ENCODE measurements at places on chromosomes 1 and 21. TPM values are rescaled to one million over a fixed set of nuclear protein-coding genes. Genes with fewer than 3 reads are reported as not detected.

- no peak for DNase-seq
Observed at GRCh38 chr1:95426772-95427171, 192.8 kb downstream of the RWDD3 start.

DNA sequence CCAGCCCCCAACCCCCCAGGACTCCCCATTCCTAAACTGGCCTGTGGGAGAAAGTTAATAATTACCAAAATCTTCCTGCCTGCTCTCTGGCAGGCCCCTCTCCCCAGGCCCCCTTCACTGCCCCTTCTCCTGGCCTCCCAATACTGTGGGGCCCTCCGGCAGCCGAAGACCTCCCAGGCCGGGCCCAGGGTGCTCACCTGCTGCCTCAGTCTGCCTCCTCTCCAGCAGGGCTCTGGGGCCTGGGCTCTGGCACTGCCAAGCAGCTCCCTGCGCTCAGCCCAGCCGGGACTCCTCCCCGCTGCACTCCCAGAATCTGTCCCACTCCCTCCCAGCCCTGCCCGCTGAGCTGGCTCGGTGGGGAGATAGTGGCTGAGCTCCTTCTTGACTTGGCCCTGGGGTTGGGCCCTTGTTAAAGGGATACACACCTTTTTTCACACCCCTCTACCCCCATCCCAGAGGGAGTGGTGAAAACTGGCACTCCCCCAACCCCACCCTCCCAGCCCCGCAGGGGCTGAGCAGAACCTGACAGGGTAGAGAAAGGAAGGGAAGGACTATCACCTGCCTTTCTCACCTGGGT, at the start of gene S100A16:
S100A16 (minus strand) TSS at position 383 of the 577 bp plus-strand sequence. CDS start 4,986 bp downstream, outside the sequence.
- DNase-seq: peak; percentile 34

GRCh38 chr21:8993284-8993942, 1528.0 kb upstream of the TPTE start:
- no peak for DNase-seq

DNA sequence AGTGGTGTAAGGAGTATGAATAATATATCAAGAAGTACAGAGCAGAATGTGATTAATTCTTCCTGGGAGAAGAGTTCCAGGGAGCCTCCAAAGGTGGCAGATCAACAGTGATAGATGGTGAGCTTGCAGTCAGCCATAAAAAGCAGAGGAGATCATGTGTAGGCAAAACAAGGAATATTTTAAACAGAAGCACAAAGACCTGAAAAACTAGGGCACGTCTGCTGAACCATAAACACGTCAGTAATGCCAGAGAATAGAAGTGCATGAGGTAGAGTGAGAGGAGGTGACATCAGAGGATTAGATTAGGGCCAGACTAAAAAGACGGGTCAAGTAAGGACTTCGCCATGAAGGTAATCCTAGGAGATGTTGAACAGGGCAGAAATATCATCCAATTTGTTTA, 151.8 kb downstream of the EIF4G3 start:
- no peak for DNase-seq

- no peak for DNase-seq
Observed at GRCh38 chr1:238895911-238896310, 490.5 kb upstream of the CHRM3 start.

- no peak for DNase-seq
Observed at GRCh38 chr1:95119273-95119672, 2.1 kb downstream of the TLCD4 start.

DNA sequence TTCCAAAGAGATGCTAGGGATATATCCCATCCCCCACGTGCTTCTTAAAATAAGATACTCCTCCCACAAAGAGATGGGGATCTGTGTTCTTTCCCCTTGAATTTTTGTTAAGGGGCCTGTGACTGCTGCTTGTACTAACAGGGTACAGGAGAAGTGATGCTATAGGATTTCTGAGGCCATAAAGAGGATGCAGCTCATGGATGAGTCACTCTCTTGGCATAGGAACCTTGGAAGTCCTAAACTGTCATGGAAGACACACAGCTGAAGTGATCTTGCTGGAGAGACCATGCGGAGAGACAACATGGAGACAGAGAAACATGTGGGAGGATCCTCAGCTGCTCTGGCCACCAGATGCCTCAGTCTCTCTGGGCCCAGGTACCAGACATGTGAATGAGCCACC, 157.2 kb downstream of the S1PR1 start:
- DNase-seq: no peak

BEND5 gene
- total RNA-seq: 12.5 TPM
